ENCODE measurements at places on chromosomes 1 and 21. TPM values are rescaled to one million over a fixed set of nuclear protein-coding genes. Genes with fewer than 3 reads are reported as not detected.

DNA sequence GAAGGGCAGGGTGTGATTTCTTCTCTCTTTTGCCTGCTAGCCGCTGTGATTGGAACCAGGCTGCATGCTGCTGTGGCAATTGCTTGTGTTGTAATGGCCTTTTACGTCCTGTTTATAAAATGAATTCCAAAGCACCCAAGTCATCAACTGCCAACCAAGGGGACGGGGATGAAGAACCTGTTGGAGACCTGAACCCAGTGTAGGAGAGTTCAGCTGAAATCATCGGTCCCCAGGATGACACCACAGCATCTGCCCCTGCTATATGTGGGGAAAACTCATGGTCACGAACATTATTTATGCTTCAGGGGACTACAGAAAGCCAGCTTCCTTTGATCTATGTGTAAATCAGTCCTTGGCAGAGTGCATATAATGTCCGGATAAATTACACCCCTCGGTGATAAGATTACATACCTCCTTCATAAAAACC, 3.8 kb downstream of the TMEM167B start:
- no peak overlapping the region for H3K4me3 ChIP-seq
- no peaks in the 10 kb centered on the region for H3K27me3 ChIP-seq
- DNase-seq = no peak
- H3K36me3 ChIP-seq = peaks cover 52% of the 10 kb centered on the region
- H3K27ac ChIP-seq = peak overlapping the region; percentile 67

Gene JAM2
- total RNA-seq = 8.4 TPM

DNA sequence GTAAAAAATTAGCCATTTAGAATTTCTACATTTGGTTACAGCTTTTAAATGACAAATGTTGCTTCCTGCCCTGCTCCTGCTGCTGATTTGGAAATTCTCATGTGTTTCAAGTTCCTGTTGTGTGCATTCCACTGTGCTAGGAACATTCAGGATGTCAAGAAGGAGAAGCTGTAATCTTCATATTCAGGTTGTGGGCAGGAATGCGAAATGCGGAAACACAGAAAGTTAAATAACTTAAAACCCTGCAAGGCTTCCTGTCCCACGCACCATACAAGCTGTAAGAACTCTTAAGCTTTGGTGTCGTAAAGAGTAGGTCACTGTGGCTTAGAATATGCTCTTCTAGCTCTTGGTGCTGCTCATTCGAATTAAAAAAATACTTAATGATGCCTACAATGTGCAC, 52.6 kb downstream of the S100B start:
- no peak for DNase-seq
- H3K27ac ChIP-seq = no peak overlapping the region
- H3K27me3 ChIP-seq = no peaks in the 10 kb centered on the region
- no peaks in the 10 kb centered on the region for H3K4me1 ChIP-seq

Gene LCE1D
- not detected for total RNA-seq

- no peak for DNase-seq
- H3K27me3 ChIP-seq = no peaks in the 10 kb centered on the region
- H3K36me3 ChIP-seq = no peaks in the 10 kb centered on the region
- no peak overlapping the region for H3K4me3 ChIP-seq
Observed at GRCh38 chr1:25546193-25546592, 2.8 kb downstream of the LDLRAP1 start.

Gene KIF26B
- 0.06 TPM for total RNA-seq

Gene GNG12
- total RNA-seq = 25.1 TPM

Gene REN
- not detected for total RNA-seq

DNA sequence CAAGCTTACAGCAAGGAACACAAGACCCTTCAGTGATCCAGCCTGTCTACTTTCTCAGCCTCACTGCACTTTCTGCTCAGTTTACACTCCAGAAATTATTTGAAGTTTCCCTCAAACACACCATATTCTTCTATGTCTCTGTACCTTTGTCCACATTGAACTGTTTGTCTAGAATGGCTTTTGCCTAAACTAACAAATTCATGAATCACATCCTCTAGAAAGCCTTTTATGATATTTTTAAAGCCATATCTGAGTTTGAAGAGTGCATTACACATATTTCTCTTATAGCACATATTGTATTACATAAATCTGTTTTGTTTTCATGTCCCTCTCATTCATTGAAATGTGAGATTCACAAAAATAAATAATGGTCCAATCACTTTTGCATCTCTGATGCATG, 446.0 kb upstream of the ZRANB2 start:
- H3K4me1 ChIP-seq = no peaks in the 10 kb centered on the region
- no peak overlapping the region for H3K4me3 ChIP-seq
- DNase-seq = no peak

GRCh38 chr1:39936724-39937491, 18.0 kb upstream of the MFSD2A start:
- H3K36me3 ChIP-seq = no peaks in the 10 kb centered on the region
- H3K4me3 ChIP-seq = no peak overlapping the region
- no peaks in the 10 kb centered on the region for H3K4me1 ChIP-seq
- no peak for DNase-seq

Gene CHODL
- 0.55 TPM for total RNA-seq

Gene NBPF6
- total RNA-seq = not detected

- no peaks in the 10 kb centered on the region for H3K36me3 ChIP-seq
- DNase-seq = no peak
- H3K4me1 ChIP-seq = no peaks in the 10 kb centered on the region
- H3K27me3 ChIP-seq = no peaks in the 10 kb centered on the region
- no peak overlapping the region for H3K4me3 ChIP-seq
Observed at GRCh38 chr1:168509875-168510791, 33.7 kb downstream of the XCL2 start.

- no peaks in the 10 kb centered on the region for H3K36me3 ChIP-seq
- no peaks in the 10 kb centered on the region for H3K27me3 ChIP-seq
- H3K4me1 ChIP-seq = no peaks in the 10 kb centered on the region
- H3K4me3 ChIP-seq = no peak overlapping the region
Observed at GRCh38 chr1:101907264-101907663, 89.5 kb downstream of the OLFM3 start.

Gene SLC6A9
- 0.78 TPM for total RNA-seq

- no peak for DNase-seq
- H3K4me3 ChIP-seq = no peak overlapping the region
- no peaks in the 10 kb centered on the region for H3K27me3 ChIP-seq
- no peaks in the 10 kb centered on the region for H3K4me1 ChIP-seq
- no peak overlapping the region for H3K27ac ChIP-seq
- no peaks in the 10 kb centered on the region for H3K36me3 ChIP-seq
Observed at GRCh38 chr1:65971547-65971946, 178.9 kb downstream of the PDE4B start.

- H3K4me3 ChIP-seq = no peak overlapping the region
- H3K27ac ChIP-seq = no peak overlapping the region
- no peaks in the 10 kb centered on the region for H3K36me3 ChIP-seq
- peaks cover 3% of the 10 kb centered on the region for H3K27me3 ChIP-seq
- no peaks in the 10 kb centered on the region for H3K4me1 ChIP-seq
Observed at GRCh38 chr1:177080564-177080963, 83.9 kb downstream of the ASTN1 start.

DNA sequence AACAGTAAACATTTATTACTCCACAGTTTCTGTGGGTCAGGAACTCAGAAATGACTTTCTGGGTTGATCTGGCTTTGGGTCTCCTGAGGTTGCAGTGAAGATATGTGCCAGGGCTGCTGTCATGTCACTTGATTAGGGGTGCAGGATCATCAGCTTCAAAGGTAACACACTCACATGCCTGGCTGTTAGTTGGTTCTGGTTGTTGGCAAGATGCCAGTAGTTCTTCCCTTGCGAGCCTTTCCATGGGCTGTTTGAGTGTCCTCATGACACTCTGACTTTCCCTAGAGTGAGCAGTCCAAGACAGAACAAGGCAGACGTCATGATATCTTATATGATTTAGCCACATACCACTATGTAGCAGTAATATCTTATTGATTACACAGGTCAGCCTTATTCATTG, 1.8 kb downstream of the SWT1 start:
- no peak for DNase-seq
- H3K27me3 ChIP-seq = no peaks in the 10 kb centered on the region
- peaks cover 30% of the 10 kb centered on the region for H3K4me1 ChIP-seq
- H3K27ac ChIP-seq = no peak overlapping the region
- H3K4me3 ChIP-seq = peak overlapping the region; percentile 85
- H3K36me3 ChIP-seq = peaks cover 31% of the 10 kb centered on the region

DNA sequence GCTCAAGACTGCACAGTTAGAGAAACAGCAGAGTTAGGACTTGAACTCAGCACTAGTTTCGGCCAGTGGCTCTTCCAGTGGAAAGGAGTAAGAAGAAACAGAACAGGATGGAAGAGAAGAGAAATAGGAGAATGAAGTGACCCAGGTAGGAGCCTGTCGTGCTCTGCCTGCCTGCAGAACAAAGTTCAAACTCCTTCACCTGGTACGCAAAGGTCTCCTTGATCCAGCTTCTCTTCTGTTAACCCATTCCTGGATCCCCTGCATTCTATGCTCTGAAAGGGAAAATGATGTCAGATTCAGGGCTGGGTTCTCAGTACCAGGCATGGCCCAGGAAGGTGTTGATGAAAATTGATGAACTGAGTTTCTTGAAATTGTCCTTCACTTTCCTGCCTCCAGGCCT, 3.9 kb downstream of the FAM229A start:
- peaks cover 2% of the 10 kb centered on the region for H3K4me1 ChIP-seq
- H3K27me3 ChIP-seq = no peaks in the 10 kb centered on the region
- no peak overlapping the region for H3K27ac ChIP-seq
- no peak overlapping the region for H3K4me3 ChIP-seq
- DNase-seq = no peak

Gene PCP4
- not detected for total RNA-seq

DNA sequence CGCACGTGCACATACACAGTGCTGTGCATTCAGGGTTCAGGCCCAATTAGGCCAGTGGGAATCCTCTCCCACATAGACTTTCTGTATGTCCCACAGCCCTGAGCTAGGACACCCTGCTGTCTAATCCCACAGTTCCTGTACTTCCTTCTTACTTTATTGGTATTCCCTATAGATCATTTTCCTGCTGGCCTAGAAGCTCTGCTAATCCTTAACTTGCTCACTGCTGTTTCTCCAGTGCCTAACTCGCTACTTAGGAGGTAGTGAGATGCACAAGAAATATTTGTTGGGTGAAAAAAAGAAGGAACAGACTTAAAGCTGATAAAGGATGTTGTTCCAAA, 34.1 kb upstream of the FHAD1 start:
- no peak for DNase-seq
- peaks cover 4% of the 10 kb centered on the region for H3K27me3 ChIP-seq
- H3K4me3 ChIP-seq = no peak overlapping the region
- H3K36me3 ChIP-seq = no peaks in the 10 kb centered on the region

Gene RXRG
- 2.8 TPM for total RNA-seq

GRCh38 chr21:15233611-15234010, 168.8 kb upstream of the NRIP1 start:
- H3K4me1 ChIP-seq = no peaks in the 10 kb centered on the region
- no peaks in the 10 kb centered on the region for H3K27me3 ChIP-seq
- H3K4me3 ChIP-seq = no peak overlapping the region
- H3K36me3 ChIP-seq = no peaks in the 10 kb centered on the region
- no peak overlapping the region for H3K27ac ChIP-seq

DNA sequence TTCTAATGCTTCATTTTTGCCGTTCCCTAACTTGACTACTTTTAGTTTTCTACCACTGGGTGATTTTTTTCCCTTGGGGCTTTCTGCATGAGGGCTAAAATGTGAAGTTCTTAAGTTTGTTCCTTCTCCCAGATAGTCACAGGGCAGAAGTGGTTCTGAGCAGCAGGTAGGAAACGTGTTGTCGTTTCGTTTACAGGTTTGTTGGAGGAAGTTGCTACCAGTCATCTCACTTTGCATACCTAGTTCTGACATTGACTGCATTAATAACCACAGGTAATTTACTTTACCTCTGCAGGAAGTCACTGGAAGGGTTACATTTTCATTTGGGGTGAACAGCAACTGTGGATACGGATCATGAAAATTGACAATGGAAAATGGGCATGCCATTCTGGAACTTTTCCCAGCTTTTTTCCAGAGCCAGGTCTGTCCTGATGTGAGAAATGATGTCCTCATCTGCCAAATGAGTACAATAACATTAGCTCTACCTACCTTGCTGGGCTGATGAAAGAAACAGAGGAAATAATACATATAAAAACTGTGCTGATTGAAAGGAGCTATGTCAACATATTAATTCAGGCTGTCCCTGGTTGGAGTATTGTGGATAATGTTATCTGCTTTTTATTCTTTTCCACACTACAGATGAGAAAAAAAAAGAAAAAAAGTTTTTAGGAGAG, 94.2 kb downstream of the DISC1 start:
- H3K36me3 ChIP-seq = no peaks in the 10 kb centered on the region
- no peak overlapping the region for H3K27ac ChIP-seq
- no peak for DNase-seq
- no peaks in the 10 kb centered on the region for H3K27me3 ChIP-seq
- H3K4me3 ChIP-seq = no peak overlapping the region

DNA sequence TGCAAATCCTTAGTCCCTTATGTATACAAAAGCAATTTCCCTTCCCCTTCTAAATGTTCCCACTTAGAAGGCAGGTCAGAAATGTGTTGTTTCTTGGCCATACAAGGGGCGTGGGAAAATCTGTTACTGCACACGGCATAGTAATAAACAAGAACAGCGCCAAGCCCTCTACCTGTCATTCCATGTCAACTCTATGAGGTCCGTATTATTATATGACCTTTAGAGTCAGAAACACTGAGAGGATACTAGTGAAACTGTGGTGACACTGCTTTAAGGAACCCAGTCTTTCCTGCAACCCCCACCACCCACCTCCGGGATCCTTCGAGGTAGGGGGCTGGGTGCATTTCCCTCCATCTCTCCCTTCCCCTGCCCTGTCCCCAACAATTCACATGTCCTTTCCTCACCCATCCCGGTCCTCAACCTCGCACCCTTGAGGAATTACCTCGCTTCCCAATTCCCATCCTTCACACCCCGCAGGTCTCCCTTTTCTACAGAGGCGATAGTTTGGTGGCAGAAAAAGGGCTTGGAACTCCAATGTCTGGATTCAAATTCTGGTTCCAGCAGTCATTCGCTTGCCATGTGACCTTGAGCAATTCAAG, 647 bp downstream of the SDHB start:
- peaks cover 15% of the 10 kb centered on the region for H3K4me1 ChIP-seq
- no peak for DNase-seq
- peak overlapping the region; percentile 94 for H3K27ac ChIP-seq
- H3K27me3 ChIP-seq = no peaks in the 10 kb centered on the region

Gene GREM2
- total RNA-seq = 1.6 TPM

GRCh38 chr1:107480548-107481415, 339.9 kb downstream of the NTNG1 start:
- peak overlapping the region; percentile 41 for H3K4me3 ChIP-seq
- DNase-seq = peak; percentile 15
- no peak overlapping the region for H3K27ac ChIP-seq
- peaks cover 4% of the 10 kb centered on the region for H3K27me3 ChIP-seq
- H3K4me1 ChIP-seq = no peaks in the 10 kb centered on the region

Gene FAM110D
- 1.4 TPM for total RNA-seq

Gene FLG2
- total RNA-seq = not detected

Gene HES2
- total RNA-seq = not detected

GRCh38 chr1:155077346-155077745, 1.3 kb upstream of the EFNA3 start:
- peaks cover 18% of the 10 kb centered on the region for H3K4me1 ChIP-seq
- H3K27ac ChIP-seq = no peak overlapping the region
- no peak for DNase-seq
- H3K36me3 ChIP-seq = no peaks in the 10 kb centered on the region

Gene FAM163A
- total RNA-seq = not detected

GRCh38 chr1:234820597-234820996, 210.6 kb upstream of the IRF2BP2 start:
- H3K27ac ChIP-seq = no peak overlapping the region
- H3K27me3 ChIP-seq = no peaks in the 10 kb centered on the region
- H3K4me1 ChIP-seq = no peaks in the 10 kb centered on the region
- DNase-seq = no peak
- no peaks in the 10 kb centered on the region for H3K36me3 ChIP-seq
- H3K4me3 ChIP-seq = no peak overlapping the region

Gene ZBTB21
- 4.5 TPM for total RNA-seq

Gene FCRL5
- not detected for total RNA-seq
